Upper lobe of right lung (tissue), 1 donor: ENCODE measurements at places on chromosomes 13 and 19. TPM values are rescaled to one million over a fixed set of nuclear protein-coding genes. Genes with fewer than 3 reads are reported as not detected.
A peak's percentile ranks its signal among the peaks of the same experiment; 100 is the strongest.

Gene CPT1C
- 6.1 TPM for total RNA-seq

Gene MAST1
- total RNA-seq: not detected

Gene GAPDHS
- not detected for total RNA-seq

Gene ZNF682
- total RNA-seq: 9.6 TPM

Gene NCCRP1
- total RNA-seq: 0.46 TPM

DNA sequence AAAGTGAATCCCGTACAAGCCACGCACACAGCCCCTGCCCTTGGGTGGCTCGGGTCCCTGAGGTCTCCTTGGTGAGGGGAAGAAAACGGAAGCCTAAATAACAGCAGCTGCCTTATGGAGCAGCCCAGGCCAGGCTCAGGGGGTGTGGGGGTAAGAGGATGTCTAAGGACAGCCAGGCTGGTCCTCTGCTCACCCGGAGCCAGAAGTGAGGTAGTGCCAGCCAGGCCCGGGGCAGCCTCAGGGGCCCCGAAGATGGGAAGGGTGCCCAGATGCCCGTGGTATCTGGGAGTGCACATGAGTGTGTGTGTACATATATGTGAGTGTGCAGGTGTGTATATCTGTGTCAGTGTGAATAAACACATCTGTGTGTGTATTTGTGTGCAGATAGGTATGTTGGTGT lies 38.4 kb upstream of the PEPD start:
- DNase-seq: peak; percentile 44

DNA sequence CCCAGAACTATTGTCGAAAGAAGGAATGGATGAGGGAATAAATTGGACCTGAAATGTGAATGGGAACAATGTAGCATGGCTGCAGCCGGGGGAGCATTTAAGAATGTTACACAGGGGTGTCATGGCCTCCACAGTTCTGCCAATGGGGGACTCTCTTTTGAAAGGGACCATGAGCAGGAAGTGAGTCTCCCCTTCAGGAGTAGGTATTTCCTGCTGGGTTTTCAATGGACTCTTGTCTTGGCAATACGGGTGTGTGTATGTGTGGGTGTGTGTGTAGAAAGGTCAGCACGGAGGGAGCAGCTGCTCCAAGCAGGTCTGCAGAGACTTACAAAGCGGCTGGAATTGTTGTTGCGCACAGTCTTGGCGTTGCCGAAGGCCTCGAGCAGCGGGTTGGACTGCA lies 24.4 kb downstream of the MYO1F start:
- DNase-seq: no peak

DNA sequence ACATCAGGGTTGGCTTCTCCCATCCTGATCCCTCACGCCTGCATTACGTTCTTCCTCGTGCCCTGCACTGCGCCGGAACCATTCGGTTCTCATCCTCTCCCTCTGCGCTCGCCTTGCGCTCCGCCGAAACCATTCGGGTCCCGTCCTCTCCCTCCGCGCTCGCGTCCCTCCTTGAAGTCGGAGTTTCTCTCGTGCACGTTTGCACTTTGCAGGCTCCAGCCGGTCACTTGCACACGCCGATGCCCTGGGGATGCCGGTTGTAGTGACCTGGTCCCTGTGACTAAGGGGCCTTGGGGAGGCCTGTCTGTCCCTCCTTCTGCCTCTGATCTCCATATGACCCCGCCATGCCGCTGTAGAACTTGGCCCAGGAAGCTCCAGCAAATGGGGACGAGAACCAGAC lies 265.8 kb downstream of the TEX29 start:
- DNase-seq: no peak

- peak; percentile 85 for DNase-seq
Observed at GRCh38 chr19:48635966-48636858, 967 bp downstream of the DBP start.
